ENCODE measurements at places on chromosomes 5 and 9.

DNA sequence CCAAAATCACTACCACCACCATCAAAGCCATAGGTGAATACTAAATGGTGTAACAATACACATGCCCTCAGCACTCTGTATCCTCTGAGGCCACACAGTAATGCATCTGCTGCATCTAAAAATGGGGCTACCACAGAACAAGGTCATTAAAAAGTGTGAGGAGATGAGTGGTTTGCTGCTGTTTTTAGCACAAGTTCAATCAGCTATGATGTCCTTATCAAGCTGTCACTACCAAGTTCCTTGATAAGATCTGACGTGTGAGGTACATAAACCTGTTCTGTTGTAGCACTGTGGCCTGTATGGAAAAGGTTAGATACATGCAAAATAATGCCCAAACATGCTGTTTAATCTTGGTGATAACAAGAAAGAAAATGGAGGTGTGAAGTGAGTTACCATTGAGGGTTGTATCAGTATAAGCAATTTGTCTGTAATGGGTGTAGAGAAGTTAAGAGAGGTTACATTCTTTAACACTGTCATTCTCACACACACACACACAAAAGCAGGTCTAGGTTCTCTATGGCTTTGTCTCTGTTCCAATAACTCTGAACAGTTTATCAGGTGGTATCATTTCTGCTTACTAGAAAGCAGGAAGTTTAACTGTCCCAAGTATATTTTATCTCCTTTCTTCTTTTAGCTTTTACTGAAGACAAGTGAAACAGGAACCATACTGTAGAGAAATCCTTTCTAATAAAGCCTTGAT, 252.9 kb downstream of the CWC27 start:
- DNase-seq: no peak

DNA sequence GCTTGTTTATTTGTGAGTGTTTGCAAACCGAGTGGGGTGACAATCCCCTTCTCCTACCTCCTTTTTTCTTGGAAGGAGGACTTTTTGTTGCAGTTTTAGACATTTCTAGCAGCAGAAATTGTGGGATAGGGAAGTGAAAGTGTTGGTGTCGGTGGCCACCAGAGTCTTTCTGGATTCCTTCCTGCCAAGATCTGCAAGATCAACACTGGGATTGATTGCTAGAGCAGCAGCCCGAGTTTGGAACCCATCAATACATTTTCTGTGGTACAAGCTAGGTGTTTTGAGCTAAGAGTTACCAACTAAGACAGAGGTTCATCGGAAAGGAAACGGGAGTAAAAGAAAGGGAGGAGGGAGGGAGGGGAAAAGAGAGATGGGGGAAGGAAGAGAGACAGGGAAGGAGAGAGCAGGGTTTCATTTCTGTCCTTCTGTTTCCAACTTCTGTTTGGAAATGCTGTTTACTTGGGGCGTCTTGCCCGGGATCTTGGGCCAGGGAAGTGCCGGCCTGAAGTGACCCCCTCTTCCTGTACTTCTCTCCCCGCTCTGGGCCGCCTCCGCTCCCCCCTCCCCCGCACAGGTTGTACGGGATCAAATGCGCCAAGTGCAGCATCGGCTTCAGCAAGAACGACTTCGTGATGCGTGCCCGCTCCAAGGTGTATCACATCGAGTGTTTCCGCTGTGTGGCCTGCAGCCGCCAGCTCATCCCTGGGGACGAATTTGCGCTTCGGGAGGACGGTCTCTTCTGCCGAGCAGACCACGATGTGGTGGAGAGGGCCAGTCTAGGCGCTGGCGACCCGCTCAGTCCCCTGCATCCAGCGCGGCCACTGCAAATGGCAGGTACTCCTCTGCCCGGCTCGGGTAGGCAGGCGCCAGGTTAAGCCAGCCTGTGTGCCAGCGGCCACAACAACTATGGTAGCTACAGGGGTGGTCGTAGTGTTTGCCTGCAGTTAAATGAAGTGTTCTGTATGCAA, 4.0 kb downstream of the ISL1 start:
- DNase-seq: no peak

DNA sequence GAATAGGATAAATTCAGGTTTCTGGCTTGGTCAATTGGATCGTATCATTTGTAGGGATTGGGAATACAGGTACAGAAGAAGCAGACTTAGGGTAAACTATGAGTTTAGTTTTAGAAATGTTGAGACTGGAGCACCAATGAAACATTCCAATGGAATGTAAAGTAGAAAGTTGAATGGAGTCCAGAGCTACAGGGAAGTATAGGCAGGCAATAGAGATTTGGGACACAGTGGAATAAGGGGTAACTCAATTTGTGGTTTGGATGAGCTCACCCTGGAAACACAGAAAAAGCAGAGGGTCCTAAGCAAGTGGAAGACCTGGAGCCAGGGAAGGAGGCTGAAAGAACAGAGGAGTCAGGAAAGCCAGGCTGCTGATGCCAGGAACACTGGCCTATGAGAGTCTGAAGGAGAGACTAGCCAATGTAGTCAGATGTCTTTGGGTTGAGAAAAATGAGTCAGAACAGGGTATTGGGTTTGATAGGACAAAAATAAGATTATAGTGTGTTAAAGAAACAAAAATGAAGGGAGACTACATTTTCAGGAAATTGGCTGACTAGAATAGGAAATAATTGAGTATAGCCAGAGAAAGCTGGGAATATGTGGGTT, 72.8 kb downstream of the STARD4 start:
- DNase-seq: no peak

GRCh38 chr9:78566521-78566920, 269.6 kb downstream of the PSAT1 start:
- no peak for DNase-seq

GRCh38 chr5:107331312-107331711, 339.4 kb downstream of the EFNA5 start:
- no peak for DNase-seq

- no peak for DNase-seq
These were observed 144.4 kb downstream of the ZNF462 start for GRCh38 chr9:107007402-107007801.

DNA sequence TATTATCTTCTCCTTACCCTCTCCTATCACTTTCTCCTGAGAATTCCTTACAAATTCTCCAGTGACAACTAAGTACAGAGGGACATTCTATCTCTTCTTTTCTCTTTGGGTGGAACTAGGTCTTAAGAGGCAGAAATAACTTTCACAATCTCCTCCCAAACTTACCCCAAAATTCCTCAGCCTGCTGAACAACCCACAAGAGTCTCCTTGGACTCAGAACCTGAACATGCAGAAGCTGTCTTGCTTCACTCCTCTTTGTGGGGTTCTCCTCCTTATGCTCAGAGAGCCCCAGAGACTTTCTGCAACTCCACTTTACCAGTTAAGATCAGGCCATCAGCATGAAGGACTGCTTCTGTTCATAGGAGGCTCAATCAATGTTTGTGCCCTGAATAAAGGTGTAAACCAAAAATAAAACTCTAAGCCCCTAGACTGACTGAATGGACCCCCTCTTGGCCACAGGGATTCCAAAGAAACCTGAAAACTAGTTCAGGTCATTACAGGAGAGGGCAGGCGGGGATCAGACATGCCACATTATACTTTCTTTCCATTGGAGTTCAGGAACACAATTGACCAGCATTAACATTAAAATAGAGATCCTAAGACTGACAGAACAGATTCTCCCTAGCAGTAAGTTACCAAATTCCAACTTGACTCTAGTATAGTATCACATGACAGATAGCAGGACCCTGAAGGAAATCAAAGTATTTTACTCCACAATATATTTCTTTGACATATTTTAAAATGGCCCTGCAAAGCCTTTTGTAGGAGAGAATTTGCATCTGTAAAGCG, 179.7 kb upstream of the FBXL17 start:
- no peak for DNase-seq
